ENCODE measurements at places on chromosomes 3 and 15. TPM values are rescaled to one million over a fixed set of nuclear protein-coding genes. Genes with fewer than 3 reads are reported as not detected.

- no peak for DNase-seq
Measured at GRCh38 chr3:53618524-53618906, 124.1 kb downstream of the CACNA1D start.

DNA sequence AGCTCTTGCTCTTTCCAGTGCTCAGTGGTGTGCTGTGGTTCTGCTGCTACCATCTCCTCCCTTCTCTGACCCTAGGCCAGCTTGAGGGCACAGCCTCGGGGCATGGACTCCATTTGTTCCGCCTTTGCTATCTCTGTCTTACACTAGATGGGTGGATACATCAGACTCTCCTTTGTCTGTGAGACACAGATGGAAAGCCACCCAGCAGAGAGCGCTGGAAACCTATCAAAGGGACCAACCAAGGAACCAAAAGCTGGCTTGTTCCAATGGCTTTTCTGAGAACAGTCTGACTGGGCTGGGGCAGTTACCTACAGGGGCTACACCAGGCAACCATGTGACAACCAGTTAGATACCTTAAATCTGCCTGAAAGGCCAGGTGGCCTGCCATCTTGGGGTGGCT is 63.8 kb downstream of the NPTN start:
- no peak for DNase-seq

DNA sequence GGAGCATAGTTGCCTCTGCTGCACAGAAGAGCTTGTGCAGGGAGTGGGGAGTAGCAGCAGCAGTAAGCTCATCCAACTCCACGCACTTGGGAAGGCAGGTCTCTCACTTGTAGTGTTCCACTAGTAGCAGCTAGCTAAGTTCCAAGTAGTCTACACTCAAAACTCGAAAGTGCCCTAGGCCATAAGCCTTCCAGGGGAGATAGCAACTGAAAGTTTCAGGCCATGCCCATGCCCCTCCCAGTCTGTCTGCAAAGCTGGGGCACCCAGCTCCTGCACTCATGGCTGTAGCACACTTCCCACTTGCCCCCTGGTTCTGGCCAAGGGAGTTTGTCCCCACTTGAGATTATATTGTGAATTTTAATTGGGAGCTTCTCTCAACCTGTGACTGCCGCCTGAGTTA is 57.5 kb downstream of the MFSD1 start:
- DNase-seq, result no peak

Gene ELL3
- 7.4 TPM for total RNA-seq
